Left ventricle myocardium superior (tissue), 1 donor: ENCODE measurements at places on chromosomes 11 and 22. TPM values are rescaled to one million over a fixed set of nuclear protein-coding genes. Genes with fewer than 3 reads are reported as not detected.

KLHL35 gene
- 0.89 TPM for total RNA-seq

MIAT gene
- 1.9 TPM for total RNA-seq

TSPAN32 gene
- 19.9 TPM for total RNA-seq

PITPNM1 gene
- total RNA-seq: 45.5 TPM

MYRF gene
- 2.1 TPM for total RNA-seq

CCDC87 gene
- total RNA-seq: 0.25 TPM

GAS2 gene
- 13.0 TPM for total RNA-seq

SLC15A3 gene
- total RNA-seq: 16.8 TPM

AQP11 gene
- 0.87 TPM for total RNA-seq

ASPHD2 gene
- 0.12 TPM for total RNA-seq

SFI1 gene
- 8.8 TPM for total RNA-seq

CRELD2 gene
- 27.4 TPM for total RNA-seq

LRP4 gene
- total RNA-seq: 21.9 TPM

FOLR1 gene
- 0.50 TPM for total RNA-seq

IFITM10 gene
- total RNA-seq: 0.77 TPM

C22orf39 gene
- 68.6 TPM for total RNA-seq

BDNF gene
- 2.4 TPM for total RNA-seq

C11orf21 gene
- total RNA-seq: 66.5 TPM

DUSP8 gene
- total RNA-seq: 7.7 TPM

OR8D4 gene
- not detected for total RNA-seq

SAA4 gene
- not detected for total RNA-seq

ZBTB16 gene
- 67.3 TPM for total RNA-seq

PAK1 gene
- total RNA-seq: 7.6 TPM

MYOD1 gene
- not detected for total RNA-seq
